ENCODE measurements at places on chromosomes 5 and 9.

GRCh38 chr5:169424279-169424655, 123.3 kb upstream of the SLIT3 start:
- no peak for DNase-seq

DNA sequence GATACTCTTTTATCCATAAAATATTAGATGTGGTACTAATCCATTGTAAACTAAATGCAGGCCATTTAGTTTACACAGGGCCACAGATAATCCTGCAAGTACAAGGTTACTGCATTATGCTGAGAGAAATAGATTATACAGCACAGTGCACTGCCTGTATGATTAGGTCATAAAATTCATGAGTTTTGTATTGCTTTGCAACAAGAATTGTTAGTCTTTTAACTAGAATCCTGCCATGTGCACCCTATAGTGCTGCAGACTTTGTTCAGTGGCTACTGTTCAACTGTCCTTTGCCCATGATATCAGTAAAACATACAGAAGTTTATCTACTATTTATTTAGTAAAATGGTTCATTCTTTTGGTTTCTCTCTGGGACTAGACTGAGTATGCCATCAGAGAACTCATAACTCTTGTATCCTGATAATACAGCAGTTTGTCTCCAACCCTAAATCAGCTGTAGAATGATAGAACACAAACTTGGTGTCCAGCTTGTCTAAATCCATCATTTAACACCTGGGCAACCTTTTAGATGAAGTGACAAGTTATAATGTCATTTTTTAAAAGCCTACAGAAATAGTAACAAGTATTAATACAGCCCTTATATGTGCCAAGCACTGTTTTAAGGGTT, 291.2 kb downstream of the TMEM167A start:
- DNase-seq: no peak

DNA sequence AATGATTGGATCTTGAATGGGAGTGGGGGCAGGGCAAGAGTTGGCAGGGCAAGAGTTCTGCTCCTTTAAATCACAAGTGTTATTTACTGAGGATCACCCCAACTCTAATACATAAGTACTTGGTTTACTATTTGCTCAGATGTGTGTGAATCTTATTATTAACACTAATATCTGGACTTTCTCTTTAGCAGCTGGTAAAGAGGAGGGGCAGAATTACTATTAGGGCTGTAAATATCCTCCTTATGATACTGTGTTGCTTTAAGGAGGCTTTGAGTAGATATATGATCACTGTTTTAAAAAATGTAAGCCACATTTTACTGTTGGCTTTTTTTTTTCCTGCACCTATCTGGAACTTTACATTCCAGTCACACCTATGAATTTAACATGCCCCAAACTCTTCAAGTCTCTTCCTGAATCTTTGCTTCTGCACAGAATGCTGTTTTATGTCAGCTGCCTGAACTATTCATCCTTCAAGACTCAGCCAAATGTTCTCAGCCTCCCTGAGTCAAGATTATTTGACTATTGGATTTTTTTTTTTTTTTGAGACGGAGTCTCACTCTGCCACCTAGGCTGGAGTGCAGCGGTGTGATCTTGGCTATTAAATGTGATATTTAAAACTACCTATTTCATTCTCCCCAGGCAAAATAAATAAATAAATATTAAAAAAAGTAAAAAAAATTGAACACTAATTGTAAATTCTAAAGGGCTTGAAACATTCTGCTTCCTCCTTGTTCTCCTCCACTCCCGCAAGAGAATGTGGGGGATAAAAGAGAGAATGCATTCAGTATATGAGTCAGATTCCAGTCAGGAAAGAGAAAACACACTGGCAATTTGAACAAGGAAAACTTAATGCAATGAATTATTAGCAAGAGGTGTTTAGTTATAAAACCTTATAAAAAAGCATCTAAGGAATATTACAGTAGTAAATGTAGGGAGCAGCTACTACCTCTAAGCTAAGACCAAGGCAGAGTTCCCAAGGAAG, 99.3 kb downstream of the FOCAD start:
- no peak for DNase-seq

- peak; percentile 37 for DNase-seq
These were observed 276.3 kb downstream of the EPB41L4A start for GRCh38 chr5:112142769-112143270.

DNA sequence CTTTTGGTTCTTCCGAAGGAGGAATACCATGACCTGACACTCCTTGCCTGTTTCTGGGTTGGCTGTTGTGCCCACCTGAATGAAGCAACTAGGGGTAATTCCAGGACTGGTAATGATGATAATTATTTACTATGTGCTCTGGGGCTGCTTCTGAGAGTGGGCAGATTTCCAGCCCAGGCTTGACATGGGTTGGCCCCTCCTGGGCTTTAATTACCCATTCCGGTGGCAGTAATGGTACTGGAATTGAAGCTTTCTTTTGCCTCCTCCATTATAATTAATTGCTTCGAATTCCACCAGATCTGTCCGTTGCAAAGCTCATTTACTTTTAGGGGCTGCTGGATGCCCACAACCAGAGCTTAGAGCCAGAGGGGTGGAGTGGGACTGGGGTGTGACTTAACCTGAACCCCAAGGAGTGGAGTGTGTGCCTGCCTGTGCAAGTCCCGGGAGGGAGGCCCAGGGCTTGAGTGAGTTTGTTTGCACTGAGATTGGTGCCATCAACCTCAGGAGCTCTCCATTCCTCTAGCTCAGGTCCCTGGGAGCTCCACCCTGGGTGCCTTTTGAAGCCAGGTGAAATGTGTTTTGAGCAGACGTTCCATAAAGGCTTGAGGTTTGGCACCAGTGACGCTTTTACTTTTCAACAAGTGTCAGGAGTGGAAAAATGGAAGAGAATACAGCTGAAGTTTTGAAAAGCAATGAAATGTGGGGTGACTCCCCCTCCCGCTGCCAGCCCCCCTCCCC, 214.6 kb downstream of the PDZD2 start:
- DNase-seq: no peak

GRCh38 chr5:2206293-2207108, 323.8 kb upstream of the IRX4 start:
- no peak for DNase-seq

DNA sequence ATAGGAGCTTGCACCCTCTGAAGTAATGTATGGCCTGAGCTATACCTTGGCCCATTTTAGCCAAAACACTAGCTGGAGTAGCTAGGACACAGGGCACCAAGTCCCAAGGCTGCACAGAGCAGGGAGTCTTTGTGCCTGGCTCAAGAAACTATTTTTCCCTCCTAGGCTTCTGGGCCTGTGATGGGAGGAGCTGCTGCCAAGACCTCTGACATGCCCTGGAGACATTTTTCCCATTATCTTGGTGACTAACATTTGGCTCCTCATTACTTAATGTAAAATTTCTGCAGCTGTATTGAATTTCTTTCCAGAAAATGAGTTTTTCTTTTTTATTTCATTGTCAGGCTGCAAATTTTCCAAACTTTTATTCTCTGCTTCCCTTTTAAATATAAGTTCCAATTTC, 1099.2 kb downstream of the CDH18 start:
- DNase-seq: no peak

DNA sequence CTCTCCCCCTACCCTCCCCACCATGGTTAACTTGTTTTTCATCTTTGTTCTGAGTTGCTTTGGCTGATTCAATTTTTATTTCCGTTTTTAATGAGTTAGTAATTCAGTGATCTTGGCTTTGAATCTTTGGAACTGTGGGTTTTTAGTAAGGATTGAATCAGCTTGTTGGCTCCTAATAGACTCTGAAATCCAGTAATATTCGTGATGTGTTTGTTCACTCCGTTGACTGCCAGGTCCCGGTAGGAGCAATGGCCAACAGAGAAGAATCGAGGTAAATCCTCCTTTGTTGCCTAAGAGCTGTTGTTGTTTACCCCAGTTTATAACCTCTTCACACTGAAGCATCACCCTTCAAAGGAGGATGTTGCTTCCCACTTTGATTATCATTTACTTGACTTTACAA, 92.7 kb downstream of the PCSK1 start:
- no peak for DNase-seq

DNA sequence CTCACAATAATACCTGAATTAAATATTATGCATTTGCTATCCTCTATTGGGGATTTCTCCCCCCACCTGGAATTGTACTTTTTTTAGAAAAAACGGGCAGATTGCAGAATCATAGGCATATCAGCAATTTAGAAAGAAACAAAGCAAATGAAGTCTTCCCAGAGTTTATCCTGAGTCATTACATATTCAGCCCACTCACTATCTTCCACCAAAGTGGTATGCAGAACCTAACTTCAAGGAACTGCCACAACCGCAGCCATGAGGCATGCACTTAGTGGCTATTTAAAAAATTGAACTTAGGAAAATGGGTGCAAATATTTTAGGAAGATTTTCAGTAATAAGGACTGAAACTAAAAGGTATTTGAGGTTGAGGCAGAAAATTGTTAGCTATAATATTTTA, 48.6 kb downstream of the UBAP1 start:
- no peak for DNase-seq

GRCh38 chr5:32711681-32712480, 760 bp downstream of the NPR3 start:
- DNase-seq: peak; percentile 62

GRCh38 chr9:133248726-133249295, 26.2 kb downstream of the ABO start:
- no peak for DNase-seq

- DNase-seq: no peak
These were observed 4.8 kb upstream of the GRIA1 start for GRCh38 chr5:153485641-153486040.

- no peak for DNase-seq
These were observed 20.2 kb upstream of the MTMR12 start for GRCh38 chr5:32332966-32333365.

GRCh38 chr9:35954942-35955546, 2.9 kb downstream of the OR2S2 start:
- DNase-seq: no peak

DNA sequence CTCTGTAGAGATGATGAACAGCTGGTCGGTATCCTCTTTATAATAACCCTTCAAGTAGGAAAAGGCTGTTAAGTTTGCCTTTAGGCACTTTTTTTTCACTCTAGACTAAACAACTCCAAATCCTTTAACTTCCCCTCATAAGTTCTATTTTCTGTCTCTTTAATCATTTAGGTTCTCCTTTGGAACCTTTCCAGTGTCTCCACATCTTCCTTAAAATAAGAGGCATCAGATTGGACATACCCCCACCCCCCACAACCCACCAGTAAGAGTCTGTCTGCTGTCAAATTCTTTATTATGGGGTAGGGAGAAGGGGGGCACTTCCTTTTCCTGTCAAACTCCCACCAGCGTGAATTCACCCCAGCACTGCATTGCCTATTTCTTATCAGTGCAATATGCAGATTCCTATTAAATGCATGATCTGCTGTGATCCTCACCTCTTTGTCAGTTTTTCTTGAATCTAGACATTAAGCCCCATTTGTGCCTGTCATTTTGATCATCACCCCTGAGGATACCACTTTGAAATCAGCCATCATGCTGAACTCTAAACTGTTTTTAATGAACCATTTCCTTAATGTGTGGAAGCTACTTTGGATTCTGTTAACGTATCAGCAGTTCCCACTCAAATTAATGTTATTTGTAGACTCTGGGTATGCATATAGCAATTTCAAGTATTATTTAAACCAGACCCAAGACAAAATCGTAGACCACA, 212.2 kb downstream of the PDZD2 start:
- no peak for DNase-seq

- DNase-seq: no peak
These were observed 77.0 kb downstream of the IQGAP2 start for GRCh38 chr5:76479973-76480667.

DNA sequence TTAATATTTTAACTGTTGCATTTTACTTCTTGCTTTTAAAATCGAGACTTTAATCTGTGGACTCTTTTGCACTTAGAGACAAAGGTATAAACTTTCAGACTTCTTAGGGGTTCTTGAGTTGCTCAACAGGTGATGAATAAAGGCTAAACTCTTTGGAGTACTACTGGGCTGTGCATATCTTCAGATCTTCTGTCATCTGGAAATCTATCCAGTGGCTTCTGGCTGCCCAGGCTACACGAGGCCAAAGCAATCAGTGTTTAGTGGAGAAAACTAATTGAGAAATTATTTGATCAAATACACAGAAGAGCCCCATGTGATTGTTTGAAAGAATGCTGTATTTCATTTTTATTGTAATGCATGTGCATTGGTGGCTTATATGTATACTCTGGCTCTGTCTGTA, 146.1 kb downstream of the PBX3 start:
- DNase-seq: no peak

DNA sequence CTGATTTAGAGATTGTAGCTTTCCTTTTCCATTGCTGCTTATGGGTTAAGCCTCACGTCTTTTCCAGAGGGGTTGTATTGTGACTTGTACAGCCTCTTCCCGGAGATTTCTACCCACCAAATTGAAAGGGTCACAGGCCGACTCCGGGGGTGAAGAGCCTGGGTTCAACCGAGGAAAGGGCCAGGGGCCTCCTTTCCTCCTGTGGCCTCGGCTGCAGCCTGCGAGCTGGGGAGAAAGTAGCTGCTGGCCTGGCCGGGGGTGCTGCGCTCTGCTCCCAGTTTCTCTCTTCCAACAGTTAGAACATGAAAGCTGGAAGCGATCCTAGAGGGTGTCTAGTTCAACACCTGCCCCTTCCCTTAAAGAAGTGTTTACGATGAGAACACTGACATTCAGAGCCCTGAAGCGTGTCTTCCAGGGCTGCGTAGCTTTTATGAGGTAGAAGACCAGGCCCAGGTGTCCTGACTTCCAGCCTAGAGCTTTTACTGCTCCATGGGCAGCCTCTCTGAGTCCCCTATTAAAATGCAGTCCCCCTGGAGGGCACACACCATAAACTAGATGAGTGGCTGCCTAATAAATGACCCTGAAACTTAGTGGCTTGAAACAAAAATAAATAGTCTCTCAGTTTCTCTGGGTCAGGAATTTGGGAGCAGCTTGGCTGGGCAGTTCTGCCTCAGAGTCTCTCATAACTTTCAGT, 56.9 kb downstream of the ACER2 start:
- DNase-seq: no peak

- no peak for DNase-seq
These were observed 427.8 kb downstream of the KDM4C start for GRCh38 chr9:7185612-7186011.

- DNase-seq: no peak
These were observed 55.5 kb upstream of the STC2 start for GRCh38 chr5:173383711-173384110.

DNA sequence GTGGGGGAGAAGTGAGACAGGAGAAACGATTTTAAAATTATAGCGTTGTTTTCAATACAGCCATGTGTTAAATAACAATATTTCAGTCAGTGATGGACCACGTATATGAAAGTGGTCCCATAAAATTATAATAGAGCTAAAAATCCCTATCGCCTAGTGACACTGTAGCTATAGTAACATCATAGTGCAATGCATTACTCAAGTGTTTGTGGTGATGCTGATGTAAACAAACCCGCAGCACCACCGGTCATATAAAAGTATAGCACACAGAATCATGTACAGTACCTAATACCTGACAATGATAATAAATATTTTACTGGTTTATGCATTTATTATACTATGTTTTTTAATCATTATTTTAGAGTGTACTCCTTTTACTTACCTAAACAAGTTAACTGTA, 407.4 kb upstream of the SEMA6A start:
- DNase-seq: no peak

DNA sequence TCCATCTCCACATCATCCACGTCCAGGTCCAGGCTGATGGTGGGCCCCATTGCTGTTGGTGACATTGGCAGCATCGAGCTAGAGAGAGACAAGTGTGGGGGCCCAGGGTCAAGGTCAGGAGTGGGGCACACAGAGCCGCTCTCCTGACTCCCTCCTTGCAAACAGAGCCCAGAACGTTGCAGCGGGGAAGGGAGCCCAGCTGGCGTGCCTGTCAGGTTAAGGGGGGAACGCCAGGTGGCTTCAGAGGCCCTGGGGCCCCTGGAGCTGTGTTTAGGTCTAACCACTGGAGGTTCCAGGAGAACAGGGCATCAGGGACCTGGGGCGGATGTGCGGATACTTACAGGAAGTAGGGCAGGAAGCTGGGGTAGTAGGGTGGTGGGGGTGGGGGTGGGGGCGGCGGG, 7.5 kb downstream of the RNF44 start:
- DNase-seq: no peak
